GM23338 (cell line): ENCODE measurements at places on chromosomes 12 and 14. TPM values are rescaled to one million over a fixed set of nuclear protein-coding genes. Genes with fewer than 3 reads are reported as not detected.

GRCh38 chr12:72673853-72674252 lies 401.7 kb downstream of the TRHDE start:
- H3K27ac ChIP-seq, result no peak overlapping the region
- H3K4me3 ChIP-seq, result no peak overlapping the region
- no peaks in the 10 kb centered on the region for H3K27me3 ChIP-seq
- peaks cover 7% of the 10 kb centered on the region for H3K4me1 ChIP-seq
- H3K36me3 ChIP-seq, result no peaks in the 10 kb centered on the region

Gene NKX2-1
- total RNA-seq, result not detected in 2 replicates

GRCh38 chr12:27279826-27280225 lies 35.7 kb downstream of the STK38L start:
- peaks cover 54% of the 10 kb centered on the region for H3K4me1 ChIP-seq
- no peak for DNase-seq
- H3K36me3 ChIP-seq, result no peaks in the 10 kb centered on the region
- no peak overlapping the region for H3K27ac ChIP-seq

GRCh38 chr12:104521731-104522130 lies 65.0 kb downstream of the CHST11 start:
- no peaks in the 10 kb centered on the region for H3K36me3 ChIP-seq
- H3K4me1 ChIP-seq, result peaks cover 39% of the 10 kb centered on the region
- no peak for DNase-seq
- H3K27ac ChIP-seq, result no peak overlapping the region
- H3K4me3 ChIP-seq, result no peak overlapping the region

Gene LGR5
- 0.17 and 0.66 TPM in 2 replicates for total RNA-seq

Gene TSPAN19
- 0.50 and 0.80 TPM in 2 replicates for total RNA-seq
